ENCODE measurements at places on chromosomes 1 and 21. TPM values are rescaled to one million over a fixed set of nuclear protein-coding genes. Genes with fewer than 3 reads are reported as not detected.
A peak's percentile ranks its signal among the peaks of the same experiment; 100 is the strongest.

SPRR3 gene
- not detected for total RNA-seq

DNA sequence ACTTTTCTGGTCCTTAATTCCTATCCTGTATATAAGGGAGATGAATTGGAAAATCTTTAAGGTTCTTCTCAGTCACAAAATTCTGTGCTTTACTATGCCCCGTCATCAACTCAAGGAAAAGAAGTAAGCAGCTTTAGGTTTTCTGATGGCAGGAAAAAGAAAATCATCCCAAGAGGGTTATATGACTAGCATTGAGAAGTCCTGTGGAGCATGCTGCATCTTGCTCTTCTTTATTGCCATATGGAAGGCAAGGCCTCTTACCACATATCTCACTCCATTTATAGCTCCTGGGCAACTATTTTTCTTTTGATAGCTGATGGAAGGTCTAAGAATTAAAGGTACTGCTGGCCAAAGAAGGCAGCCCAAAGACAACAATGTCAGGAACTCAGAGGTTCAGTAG is 552.5 kb downstream of the DPYD start:
- H3K4me1 ChIP-seq: no peaks in the 10 kb centered on the region
- H3K36me3 ChIP-seq: peaks cover 9% of the 10 kb centered on the region
- H3K27me3 ChIP-seq: no peaks in the 10 kb centered on the region
- DNase-seq: no peak
- no peak overlapping the region for H3K27ac ChIP-seq

GRCh38 chr1:174414203-174414602 is 33.6 kb upstream of the GPR52 start:
- H3K27me3 ChIP-seq: no peaks in the 10 kb centered on the region
- peak overlapping the region; percentile 51 for H3K4me3 ChIP-seq
- no peak for DNase-seq
- peak overlapping the region; percentile 47 for H3K27ac ChIP-seq

SPTA1 gene
- not detected for total RNA-seq

DNA sequence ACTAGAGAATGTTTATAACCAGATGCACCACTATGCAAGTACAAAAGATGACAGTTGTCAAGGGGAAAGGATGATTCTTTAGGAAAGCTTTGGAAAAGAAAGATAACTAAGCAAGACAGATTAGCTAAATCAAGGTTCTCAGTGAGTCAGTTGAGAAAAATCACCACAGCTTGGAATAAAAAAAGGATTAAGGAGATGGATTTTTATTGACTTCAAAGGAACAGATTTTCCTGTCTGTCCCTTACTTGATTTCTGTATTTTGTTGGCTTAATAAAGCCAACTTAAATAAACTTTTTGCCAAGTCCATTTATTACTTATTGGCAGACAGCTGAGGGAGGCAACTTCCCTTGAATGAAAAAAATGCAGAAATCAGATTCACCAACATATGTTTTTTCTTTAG is 93.9 kb downstream of the NR5A2 start:
- peaks cover 20% of the 10 kb centered on the region for H3K27me3 ChIP-seq
- DNase-seq: no peak
- no peaks in the 10 kb centered on the region for H3K4me1 ChIP-seq
- no peak overlapping the region for H3K27ac ChIP-seq
- no peak overlapping the region for H3K4me3 ChIP-seq

GRCh38 chr1:202871367-202871766 is 17.6 kb downstream of the RABIF start:
- no peak overlapping the region for H3K27ac ChIP-seq
- no peaks in the 10 kb centered on the region for H3K36me3 ChIP-seq
- H3K4me3 ChIP-seq: no peak overlapping the region
- no peaks in the 10 kb centered on the region for H3K4me1 ChIP-seq

CDKN2C gene
- total RNA-seq: 80.0 TPM

- H3K4me1 ChIP-seq: no peaks in the 10 kb centered on the region
- H3K36me3 ChIP-seq: no peaks in the 10 kb centered on the region
- peaks cover 10% of the 10 kb centered on the region for H3K27me3 ChIP-seq
- no peak overlapping the region for H3K4me3 ChIP-seq
- DNase-seq: no peak
These were observed 145.9 kb upstream of the DUSP10 start for GRCh38 chr1:221887758-221888157.

- DNase-seq: no peak
- H3K27ac ChIP-seq: no peak overlapping the region
- no peaks in the 10 kb centered on the region for H3K27me3 ChIP-seq
- no peak overlapping the region for H3K4me3 ChIP-seq
These were observed 63.7 kb downstream of the RERE start for GRCh38 chr1:8753736-8754135.

UBL4B gene
- total RNA-seq: not detected

GRCh38 chr1:211382182-211382713 is 55.6 kb downstream of the TRAF5 start:
- peak overlapping the region; percentile 88 for H3K4me3 ChIP-seq
- peak overlapping the region; percentile 97 for H3K27ac ChIP-seq
- peaks cover 19% of the 10 kb centered on the region for H3K36me3 ChIP-seq
- peaks cover 4% of the 10 kb centered on the region for H3K27me3 ChIP-seq

DNA sequence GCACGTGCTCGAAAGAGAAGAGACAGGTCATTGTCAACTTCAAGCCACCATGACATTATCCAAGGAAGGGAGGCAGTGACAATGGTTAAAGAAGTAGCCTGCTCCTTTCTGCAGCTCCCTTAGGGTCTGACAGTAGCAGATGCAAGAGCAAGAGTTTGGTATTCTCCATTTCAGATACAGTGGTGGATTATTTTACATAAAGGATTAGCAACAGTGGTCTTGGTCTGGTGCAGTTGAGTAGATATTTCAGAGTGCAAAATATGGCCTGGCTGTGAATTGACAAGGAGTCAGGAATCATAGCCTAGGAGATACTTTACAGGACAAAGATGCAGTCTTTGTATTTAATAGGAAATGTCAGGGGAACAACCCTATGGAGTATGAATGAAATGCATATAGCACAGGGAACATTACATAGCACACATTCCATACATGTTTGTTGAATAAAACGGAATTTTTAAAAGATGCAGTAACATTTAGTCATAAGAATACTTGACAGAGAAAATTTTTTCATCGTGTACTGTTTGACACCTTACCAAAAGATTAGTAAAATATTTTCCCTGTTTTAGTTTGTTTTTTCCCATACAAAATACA is 41.8 kb downstream of the CHRM3 start:
- no peaks in the 10 kb centered on the region for H3K27me3 ChIP-seq
- H3K36me3 ChIP-seq: no peaks in the 10 kb centered on the region
- no peak for DNase-seq

All from activated CD4-positive, alpha-beta T cell treated with anti-CD3 and anti-CD28 coated beads, Interleukin-2, amount 10 ng/mL, durations not matched to agents 7 days and 5 days (primary cell).